ENCODE measurements at places on chromosomes 6 and 20.

GRCh38 chr6:28315628-28316027 is 20.3 kb downstream of the ZSCAN31 start:
- DNase-seq = no peak

- DNase-seq = no peak
These were observed 258.3 kb upstream of the PMEPA1 start for GRCh38 chr20:57968120-57968519.

GRCh38 chr6:37735722-37736121 is 38.0 kb upstream of the MDGA1 start:
- DNase-seq = no peak

GRCh38 chr20:41101660-41102059 is 35.7 kb upstream of the PLCG1 start:
- no peak for DNase-seq

GRCh38 chr20:1330075-1330830 is 1.3 kb upstream of the SDCBP2 start:
- DNase-seq = no peak
